ENCODE measurements at places on chromosomes 3 and 15.

DNA sequence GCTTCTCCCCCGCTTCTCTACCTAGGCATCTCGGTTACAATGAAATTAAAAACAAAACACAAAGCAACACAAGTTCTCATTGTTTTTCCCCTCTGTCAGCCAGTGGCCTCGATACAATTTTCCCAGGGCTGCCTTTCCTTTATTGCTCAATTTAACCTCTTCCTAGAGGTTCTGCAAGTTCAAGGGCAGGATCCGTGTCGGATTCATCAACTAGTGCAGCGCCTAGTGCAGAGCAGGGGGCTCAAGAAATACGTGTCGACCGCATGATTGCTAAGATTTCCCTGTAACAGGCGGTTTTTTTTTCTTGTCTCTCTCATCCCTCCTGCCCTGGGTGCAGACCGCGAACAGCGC, 1.4 kb upstream of the BHLHE40 start:
- no peak for DNase-seq

DNA sequence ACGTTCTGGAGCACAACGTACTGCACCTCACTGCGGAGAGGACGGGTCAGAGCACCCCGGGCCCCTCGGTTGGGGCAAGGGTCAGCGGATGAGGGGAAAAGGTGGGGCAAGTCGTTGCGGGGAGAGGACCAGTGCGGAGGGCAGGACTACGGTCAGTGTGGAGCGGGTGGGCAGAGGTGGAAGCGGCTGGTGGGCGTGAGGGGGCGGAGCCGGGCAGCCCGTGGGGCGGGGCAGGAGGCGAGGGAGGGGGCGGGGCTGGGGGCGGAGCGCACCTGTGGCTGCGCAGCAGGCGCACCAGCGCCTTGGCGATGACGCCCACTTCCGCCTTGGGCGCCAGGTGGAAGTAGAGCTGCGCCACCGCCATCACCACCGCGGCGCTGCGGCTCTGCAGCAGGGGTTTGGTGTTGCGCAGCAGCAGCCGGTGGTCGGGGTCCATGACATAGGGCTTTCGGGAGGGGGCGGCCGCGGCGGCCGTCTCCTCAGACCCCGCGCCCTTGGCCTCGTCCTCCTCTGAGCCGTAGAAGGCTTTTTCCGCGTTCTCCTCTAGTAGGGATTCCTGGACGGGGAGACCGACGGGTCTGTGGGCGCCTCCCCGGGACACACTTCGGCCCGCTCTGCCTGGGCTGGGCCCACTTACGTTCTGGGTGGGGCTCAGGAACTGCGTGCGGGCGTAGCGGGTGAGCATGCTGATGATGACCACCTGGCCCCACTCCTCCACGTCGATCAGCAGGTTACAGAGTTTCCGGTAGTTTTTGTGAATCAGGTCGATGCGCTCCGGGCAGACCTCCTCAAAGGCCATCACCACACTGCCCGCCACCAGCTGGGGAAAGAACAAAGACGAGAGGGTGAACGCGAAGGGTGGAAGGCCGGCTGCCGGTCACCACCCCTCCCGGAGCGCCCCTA, 29.2 kb downstream of the AP3B2 start:
- no peak for DNase-seq

GRCh38 chr3:47678446-47679338, 100.0 kb upstream of the CSPG5 start:
- DNase-seq, result no peak

GRCh38 chr15:81562986-81563385, 189.0 kb upstream of the TMC3 start:
- no peak for DNase-seq

DNA sequence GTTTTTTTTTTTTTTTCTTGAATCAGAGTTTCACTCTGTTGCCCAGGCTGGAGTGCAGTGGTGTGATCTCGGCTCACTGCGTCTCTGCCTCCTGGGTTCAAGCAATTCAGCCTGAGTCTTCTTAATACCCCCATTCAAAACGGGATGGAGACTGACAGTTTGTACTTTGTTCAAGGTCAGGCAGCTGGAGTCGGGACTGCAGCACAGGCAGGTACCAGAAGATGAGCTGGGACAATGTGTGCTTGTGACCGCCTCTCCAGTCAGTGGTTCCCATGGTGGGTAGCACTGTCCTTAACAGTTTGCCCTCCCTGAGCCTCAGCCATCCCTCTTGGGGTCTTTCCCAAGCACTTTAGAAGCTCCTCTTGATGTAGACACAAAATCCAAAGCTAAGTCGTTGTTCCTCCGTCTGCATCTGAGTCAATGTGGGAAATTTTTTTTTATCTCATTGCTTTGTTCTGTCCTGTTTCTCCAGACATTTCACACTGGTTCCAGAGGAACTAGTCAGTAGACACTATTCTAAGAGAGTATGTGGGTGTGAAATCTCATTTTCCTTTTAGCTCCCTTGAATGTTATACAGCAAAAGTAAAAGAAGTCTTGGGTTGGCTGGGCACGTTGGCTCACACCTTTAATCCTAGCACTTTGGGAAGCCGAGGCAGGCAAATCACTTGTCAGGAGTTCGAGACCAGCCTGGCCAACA, 5.3 kb upstream of the TTLL13 start:
- DNase-seq, result no peak

DNA sequence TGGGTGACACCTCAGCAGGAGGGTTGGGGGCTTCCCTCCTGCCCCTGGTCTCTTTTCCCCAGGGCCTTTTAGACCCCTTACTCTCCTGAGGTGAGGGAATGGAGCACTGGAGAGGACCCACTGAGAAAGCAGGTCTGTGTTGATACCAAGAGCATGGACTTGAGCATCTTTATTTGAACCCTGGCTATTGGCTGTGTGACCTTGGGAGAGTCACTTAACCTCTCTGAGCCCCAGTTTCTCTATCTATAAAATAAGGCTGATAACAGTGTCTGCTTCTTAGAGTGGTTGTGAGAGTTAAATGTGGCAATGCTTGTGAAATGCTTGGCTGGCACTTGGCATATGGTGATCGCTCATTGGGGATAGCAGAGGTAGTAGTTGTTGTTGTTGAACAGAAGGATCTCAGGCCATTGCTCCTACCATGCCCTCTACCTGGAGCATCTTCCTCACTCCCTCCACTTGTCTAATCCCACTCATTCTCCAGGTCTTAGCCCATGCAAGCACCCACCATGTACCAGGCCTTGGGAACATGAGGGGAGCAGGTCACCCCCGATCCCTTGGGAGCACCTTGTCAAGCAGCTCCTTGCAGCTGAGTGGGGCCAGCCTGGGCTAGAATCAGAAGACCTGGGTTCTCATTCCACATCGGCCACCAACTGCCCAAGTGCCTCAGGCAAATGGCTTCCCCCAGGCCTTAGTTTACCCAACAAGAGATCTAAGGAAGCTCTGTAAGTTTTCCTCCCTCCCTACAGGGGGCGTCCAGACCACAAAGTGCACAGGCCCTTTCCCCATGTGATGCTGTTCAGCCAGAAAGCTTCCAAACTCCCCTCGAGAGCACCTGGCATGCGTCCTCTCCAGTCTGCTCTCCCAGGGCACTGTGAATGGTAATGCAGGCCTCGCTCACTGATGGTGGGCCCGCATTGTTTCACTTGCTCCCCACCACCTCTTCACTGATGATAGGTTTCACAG, 96.7 kb downstream of the LSM3 start:
- DNase-seq, result no peak

DNA sequence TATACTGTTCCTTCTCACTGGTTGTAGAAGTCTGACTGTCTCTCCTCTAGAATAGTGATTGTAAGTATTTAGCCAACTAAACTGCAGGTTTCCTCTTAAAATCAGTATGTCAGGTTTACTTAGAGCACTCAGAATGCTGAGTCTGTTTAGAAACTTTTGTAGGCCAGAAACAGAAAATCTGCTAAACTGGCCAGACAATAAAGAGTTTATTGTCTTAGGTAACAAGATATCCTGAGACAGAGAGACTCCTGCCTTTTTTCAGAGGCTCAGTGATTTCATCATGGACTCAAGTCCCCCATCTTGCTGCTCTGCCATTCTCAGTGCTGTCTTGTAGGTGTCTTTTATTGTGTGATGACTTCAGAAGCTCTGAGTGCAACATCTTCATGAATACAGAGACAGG, 279.0 kb downstream of the MFSD1 start:
- no peak for DNase-seq

- no peak for DNase-seq
Observed at GRCh38 chr15:87522997-87523396, 733.5 kb downstream of the NTRK3 start.

DNA sequence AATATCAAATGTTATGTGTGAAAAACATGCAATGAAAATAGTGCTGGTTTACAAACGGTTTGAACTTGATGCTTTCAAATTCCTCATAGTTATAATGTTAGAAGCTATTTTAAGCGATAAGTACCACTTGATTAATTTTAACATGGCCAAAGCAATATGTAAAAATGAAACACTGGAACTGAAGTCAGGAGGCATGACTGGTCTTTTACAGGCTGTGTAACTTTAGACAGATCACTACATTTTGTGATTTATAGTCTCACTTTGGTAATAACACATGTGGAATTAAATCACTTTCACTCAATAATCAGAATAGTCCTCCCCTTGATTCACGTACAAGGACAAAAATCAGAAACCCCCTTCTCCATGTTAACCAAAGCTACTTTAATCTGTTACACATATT, 482.7 kb upstream of the NECTIN3 start:
- DNase-seq, result no peak

DNA sequence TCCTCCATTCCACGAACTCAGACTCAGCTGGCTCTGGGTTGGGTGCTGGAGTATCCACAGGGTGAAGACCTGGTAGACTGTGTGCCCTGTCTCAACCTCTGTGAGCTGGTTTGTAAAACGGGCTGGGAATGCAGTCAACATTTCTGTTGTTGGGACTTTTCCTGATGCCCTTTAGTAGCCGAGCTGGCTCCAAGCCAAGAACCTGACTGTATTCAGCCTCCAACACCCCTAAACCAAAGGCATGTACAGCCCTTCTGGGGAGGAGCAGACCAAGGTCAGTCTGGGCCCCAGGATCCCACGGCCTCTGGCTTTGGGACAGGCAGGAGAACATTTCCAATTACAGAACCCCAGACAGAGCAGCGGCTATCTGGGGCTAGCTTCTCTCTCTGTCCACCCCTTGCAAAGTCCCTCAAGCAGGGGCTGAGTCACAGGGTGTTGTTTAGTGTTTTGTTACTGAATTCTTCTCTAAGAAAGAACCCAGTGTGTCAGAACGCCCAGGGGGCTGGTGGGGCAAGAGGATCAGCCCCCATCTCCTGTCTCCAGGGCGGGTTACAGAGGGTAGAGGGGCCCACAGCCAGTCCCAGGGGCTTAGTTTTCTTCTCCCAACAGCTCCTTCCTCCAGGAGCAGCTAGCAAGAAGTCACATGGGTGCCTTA, 56.8 kb upstream of the SLC6A6 start:
- DNase-seq, result no peak

- DNase-seq, result no peak
Observed at GRCh38 chr3:144652573-144652972, 681.0 kb downstream of the DIPK2A start.

DNA sequence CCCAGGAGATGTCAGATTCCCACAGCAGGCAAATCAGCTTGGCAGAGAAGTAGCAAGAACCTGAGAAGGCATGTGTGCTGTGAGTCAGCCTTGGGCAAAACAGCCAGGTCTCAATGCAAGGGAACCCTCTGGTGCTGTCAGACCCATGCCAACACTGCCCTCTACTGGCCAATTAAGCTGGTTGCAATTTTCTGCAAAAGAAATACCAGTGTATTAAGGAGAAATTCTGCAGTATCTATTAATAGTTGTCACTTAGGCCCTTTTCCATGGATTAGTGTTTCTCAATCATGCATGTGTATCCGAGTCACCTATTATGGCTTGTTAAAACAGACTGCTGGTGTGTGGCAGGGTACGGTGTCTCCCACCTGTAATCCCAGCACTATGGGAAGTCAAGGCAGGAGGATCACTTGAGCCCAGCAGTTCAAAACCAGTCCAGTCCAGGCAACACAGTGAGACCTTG, 26.2 kb downstream of the MAP4 start:
- peak; percentile 44 for DNase-seq

GRCh38 chr15:71301958-71302621, 186.8 kb downstream of the THSD4 start:
- DNase-seq, result no peak
